Muscle of leg (tissue), 16 donors: ENCODE measurements at places on chromosomes 6 and 20.

DNA sequence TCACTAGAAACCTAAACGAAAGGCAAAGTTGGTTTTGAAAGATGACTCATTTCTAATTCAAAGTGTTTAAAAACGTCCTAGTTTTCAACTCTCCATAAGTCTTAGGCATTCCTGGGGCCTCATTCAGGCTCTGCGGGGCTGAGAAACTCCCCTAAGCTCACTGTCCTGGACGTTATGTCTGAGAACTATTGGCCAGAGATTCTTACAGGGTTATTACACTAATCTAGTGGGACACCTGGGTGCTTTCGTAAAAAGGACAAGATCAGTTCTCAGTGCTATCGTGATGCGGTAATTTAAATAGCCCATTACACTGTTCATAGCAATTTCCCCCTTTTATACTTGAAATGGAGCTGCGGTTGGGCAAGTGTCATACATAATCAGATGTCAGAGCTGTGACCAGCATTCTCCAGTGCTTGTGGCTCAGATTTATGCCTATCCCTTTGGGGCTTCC is 280.9 kb downstream of the QKI start:
- peak; percentile 13 for DNase-seq

- DNase-seq: no peak
Observed at GRCh38 chr6:145087034-145087433, 648.3 kb downstream of the EPM2A start.

DNA sequence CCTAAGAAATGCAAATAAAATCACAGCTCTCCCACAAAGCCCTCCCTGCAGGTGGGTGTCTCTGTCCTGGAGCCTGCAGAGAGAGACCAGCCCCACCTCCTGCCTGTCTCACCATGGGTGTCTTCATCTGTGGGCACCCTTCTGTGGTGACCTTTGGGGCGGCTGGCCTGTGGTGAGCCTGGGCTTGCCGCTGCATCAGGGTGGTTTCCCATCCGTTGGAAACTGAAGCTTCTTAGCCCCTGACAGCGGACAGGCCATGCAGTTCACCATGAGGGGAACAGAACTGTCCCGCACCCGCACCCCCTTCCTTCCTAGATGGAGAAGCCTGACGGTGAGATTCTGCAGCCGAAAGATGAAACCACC is 42.3 kb upstream of the FRMD1 start:
- no peak for DNase-seq

- no peak for DNase-seq
Observed at GRCh38 chr20:31990641-31991338, 19.4 kb upstream of the CCM2L start.

DNA sequence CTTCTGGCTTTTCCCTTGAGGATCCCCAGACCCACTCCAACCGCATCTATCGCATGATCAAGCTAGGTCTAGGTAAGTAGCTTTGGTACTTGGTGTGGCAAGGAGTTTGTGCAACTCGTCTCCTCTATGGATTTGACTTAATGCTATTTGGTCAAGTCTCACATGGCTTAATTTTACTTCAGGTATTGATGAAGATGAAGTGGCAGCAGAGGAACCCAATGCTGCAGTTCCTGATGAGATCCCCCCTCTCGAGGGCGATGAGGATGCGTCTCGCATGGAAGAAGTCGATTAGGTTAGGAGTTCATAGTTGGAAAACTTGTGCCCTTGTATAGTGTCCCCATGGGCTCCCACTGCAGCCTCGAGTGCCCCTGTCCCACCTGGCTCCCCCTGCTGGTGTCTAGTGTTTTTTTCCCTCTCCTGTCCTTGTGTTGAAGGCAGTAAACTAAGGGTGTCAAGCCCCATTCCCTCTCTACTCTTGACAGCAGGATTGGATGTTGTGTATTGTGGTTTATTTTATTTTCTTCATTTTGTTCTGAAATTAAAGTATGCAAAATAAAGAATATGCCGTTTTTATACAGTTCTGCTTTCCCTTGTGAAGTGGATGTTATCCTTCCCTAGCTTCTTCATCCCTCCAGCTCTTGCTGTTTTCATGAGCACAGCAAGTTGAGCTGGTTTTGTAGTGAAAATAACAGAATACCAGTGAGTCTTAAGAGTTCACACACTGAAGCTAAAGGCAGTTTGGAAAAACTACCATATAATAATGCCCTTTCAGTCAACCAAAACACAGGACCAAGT is 3.8 kb downstream of the SLC35B2 start:
- no peak for DNase-seq

DNA sequence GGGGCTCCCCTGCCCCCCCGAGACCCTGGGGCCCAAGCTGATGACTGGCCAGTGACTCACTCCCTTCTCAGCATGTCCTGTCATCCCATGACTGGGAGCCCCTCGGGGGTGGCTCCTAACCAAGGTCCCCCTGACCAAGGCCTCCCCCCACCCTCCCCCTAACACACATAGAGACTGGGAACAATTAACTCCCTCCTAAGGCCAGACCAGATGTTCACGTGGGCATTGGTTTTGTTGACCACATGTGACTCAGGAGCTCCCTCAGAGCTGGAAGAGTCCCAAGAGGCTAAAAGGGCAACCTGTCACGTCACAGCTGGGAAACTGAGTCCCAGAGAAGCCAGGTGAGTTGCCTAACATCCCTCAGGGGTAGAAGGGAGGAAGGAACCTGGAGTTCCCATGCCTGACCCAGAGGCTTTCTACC is 10.6 kb upstream of the CCN5 start:
- no peak for DNase-seq

GRCh38 chr6:125169058-125169457 is 15.5 kb downstream of the TPD52L1 start:
- no peak for DNase-seq

GRCh38 chr6:167093922-167094432 is 28.9 kb upstream of the CCR6 start:
- peak; percentile 27 for DNase-seq

- DNase-seq: no peak
Observed at GRCh38 chr6:138161088-138161337, 726 bp upstream of the ARFGEF3 start.

DNA sequence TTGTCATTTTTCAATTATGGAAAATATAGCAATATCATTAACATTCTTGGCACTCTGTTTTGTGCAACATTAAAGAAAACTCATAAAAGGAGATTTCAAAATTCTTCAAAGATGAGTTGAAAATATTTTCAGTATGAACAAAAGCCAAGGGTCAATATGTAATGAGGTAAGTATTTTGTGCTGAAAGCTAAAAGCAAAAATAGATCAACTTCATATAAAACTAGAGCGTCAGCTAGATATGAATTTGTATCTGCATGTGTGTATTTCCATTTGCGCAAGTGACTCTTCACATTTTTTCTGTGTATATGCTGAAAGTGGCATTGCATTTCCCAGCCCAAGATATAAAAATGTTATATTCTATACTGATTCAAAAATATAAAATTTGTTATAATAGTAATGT is 492.1 kb upstream of the EYS start:
- DNase-seq: no peak

DNA sequence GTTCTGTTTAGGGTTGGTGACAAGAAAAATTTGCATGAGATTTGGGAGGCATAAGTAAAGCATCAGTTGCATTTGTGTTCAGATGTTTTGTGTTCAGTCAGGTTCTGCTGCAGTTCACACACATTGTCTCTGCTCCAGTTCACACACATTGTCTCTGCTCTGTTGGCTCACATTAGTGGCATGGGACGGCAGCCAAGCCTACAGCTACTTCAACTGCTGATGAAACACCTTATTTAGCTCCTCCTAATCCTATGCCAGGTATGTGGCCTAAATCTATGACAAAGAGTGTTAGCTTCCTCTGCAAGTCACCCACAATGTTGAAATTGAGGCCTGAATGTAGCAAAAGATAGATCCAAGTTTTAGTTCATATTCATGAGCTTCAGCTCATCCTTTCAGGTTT is 278.1 kb upstream of the SYNCRIP start:
- no peak for DNase-seq

GRCh38 chr6:30612687-30613248 is 4.3 kb downstream of the PPP1R10 start:
- DNase-seq: no peak

GRCh38 chr6:5286780-5287179 is 25.5 kb downstream of the FARS2 start:
- no peak for DNase-seq

- DNase-seq: no peak
Observed at GRCh38 chr20:34271956-34272355, 30.7 kb downstream of the ASIP start.

DNA sequence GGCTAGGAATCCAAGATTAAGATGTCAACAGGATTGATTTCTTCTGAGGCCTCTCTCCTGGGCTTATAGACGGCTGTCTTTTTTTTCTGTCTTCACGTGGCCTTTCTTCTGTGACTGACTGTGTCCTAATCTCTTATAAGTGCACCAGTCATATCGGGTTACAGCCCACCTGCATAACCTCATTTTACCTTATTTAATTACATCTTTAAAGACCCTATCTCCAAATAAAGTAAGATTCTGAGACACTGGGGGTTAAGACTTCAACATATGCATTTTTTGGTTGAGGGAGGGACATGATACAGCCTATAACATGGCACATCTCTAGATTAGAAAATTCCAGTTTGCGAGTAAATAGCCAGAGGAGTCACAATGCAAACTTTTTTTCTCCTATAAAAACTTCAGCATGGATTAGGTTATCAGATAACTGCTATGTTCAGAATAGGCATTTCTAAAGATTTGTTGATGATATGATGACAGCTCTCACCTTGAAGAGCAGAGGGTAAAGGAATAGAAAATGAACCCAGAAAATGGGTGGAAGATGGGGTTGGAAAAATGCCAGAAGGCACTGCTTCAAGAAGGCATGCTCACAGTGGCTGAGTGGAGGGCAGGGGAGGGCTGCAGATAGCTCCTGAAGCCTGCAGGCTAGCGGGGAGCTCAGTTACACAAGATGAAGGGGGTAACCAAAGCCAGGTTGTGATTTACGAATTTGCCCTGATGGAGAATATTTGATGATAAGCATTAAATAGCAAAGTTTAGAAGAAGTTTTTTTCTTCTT is 8.7 kb upstream of the PDE7B start:
- DNase-seq: no peak

GRCh38 chr6:147891671-147892070 is 383.2 kb downstream of the SAMD5 start:
- DNase-seq: no peak

- no peak for DNase-seq
Observed at GRCh38 chr6:114323784-114324183, 19.0 kb downstream of the HS3ST5 start.

GRCh38 chr6:35076997-35077712 is 64.0 kb downstream of the TCP11 start:
- DNase-seq: no peak

DNA sequence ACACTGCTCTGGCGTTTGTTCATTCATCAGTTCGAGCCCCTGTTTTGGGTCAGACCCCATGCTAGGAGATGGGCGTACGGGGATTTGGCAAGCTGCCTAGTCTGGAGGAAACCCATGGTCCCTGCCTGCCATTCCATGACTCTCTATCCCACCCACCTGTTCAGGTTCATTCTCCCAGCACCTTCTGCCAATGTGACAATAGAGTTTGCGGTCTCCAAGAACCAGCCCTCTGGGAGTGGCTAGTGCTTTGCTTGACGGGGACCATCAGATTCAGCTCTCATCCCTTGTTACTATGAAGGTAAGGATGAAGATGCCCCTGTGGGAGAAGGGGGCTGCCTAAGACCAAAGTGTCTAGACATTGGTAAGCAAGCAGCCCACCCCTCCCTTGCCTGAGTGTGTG is 345.0 kb downstream of the PTPRT start:
- no peak for DNase-seq
